ENCODE measurements at places on chromosomes 3 and 15.

GRCh38 chr3:4421121-4421520, 45.9 kb downstream of the SUMF1 start:
- DNase-seq = peak; percentile 46

DNA sequence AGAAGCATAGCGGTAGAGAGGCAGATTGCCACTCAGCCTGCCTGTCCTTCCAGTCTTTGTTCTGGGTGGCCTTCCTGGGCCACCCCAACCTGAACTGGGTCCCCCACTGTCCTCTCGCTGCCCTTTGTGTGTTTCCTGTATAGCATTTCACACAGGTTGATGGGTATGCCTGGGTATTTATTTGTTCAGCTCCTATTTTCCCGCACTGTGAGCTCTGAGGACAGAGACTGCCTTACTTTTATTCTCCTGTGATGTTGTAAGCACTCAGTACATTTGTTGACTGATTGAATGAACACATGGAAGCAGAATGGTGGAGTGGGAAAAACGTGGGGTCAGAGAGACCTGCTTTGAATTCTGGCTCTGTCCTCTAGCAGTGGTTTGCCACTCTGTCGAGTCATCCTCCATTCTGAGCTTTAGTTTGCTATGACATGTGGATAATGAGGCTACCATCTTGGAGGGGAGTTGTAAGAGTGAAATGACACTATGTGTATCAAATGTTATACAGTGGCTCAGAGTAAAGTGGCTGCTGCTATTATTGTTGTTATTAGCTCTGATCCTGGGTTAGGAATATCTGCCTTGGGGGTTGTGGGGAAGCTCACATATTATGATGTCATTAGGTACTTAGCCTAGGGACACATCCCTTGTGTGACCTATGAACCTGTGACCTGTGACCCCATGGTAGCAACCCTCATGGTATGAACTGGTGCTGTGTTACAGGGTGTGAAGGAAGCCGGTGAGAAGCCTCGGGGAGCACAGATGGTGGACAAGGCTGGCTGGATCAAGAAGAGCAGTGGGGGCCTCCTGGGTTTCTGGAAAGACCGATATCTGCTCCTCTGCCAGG, 6.4 kb downstream of the PLEKHO2 start:
- no peak for DNase-seq

GRCh38 chr3:8529738-8530525, 28.3 kb downstream of the LMCD1 start:
- peak; percentile 22 for DNase-seq

GRCh38 chr3:127421943-127422662, 134.3 kb upstream of the PRR20G start:
- DNase-seq = no peak

GRCh38 chr3:184237807-184238206, 8.4 kb downstream of the VWA5B2 start:
- no peak for DNase-seq

DNA sequence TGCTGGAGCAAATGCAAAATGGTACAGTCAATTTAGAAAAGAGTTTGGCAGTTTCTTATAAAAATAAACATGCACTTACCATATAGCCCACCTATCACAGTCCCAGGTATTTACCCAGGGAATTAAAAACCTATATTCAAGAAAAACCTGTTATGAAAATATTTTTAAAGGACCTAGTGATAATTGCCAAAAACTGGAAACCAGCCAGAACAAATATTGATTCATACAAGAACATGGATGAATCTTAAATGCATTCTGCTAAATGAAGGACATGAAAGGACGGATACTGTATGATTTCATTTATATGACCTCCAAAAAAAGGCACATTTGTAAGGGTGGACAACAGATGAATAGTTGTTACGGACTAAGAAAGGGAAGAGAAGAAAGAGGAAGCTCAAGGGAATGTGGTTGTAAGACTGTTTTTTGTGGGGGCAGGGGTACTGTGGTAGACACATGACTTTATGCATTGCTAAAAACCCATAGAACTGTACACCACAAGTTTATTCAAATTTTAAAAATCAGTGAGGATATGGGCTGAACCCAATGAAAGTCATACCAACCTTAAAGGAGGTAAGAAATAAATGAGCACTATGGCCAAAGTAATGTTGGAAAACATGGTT, 61.0 kb downstream of the ZBBX start:
- no peak for DNase-seq

GRCh38 chr15:97978401-97979139, 18.1 kb downstream of the ARRDC4 start:
- no peak for DNase-seq

DNA sequence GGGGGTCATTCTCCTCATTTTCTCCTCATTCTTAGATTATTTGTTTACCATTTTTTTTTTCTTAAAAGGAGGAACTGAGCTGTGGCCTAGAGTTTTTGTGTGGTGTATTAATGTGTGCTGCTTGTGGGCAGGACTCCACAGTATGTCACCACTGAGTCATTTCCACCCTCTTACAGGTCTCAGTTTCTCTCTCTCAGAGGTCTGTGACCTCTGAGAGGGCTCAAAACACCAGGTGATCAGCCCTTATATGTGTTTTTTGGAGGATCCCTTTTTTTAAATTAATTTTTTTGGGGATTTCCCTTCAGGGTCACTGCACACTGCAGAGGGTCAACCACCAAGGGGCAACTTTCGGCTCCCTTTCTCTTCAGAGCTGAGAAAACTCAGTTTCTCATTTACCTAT, 166.4 kb downstream of the SUCNR1 start:
- DNase-seq = no peak

DNA sequence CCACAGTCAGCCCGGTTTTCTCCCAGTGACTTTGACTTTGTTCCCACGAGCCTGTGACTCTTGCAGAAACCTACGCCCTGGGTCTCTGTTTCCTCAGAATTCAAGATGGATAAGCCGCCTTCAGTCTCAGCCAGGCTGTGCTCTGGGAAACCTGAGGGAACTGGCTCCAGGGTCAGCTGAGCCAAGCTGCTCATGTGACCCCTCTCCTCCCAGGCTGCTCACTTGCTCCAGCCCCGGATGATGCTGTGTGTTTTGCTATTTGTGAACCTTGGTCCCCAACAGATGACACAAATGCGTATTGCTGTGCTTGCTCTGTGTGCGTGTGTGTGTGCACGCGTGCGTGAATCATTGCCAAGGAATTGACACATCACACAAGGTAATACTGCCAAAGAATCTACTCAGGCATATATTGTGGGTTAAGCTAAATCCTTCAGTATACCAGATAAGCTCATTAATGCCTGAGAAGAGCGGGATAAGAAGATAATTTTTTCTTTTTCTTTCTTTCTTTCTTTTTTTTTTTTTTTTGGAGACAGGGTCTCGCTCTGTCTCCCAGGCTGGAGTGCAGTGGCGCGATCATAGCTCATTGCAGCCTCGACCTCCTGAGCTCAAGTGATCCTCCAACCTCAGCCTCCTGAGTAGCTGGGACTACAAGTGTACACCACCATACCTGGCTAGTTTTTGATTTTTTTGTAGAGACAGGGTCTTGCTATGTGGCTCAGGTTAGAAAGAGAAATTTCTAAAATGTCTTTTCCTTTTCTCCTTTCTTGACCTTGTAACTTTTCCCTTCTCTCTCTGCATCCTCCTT, 29.2 kb upstream of the UMPS start:
- no peak for DNase-seq

GRCh38 chr3:72582211-72582878, 265.9 kb downstream of the SHQ1 start:
- DNase-seq = no peak

GRCh38 chr15:99312228-99312627, 60.9 kb downstream of the LRRC28 start:
- DNase-seq = no peak

DNA sequence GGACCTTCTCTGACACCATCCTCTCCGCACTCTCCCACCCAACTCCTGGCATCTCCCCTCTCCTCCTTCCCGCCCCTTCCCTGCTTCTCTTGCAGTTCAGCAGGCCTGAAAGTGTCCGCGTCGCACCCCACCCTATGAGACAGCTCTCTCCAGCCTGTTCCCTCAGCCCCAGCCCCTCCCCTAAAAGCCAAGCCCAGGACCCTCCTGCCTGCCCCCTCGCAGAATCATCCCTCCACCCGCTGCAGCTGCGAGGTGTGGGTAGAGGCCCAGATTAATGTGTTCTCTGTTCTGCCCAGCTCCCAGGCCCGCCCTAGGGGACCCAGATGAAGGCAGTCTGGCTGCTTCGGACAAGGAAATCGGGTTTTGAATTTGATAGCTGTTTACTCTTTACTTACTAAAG, 410 bp downstream of the PRR23E start:
- no peak for DNase-seq

DNA sequence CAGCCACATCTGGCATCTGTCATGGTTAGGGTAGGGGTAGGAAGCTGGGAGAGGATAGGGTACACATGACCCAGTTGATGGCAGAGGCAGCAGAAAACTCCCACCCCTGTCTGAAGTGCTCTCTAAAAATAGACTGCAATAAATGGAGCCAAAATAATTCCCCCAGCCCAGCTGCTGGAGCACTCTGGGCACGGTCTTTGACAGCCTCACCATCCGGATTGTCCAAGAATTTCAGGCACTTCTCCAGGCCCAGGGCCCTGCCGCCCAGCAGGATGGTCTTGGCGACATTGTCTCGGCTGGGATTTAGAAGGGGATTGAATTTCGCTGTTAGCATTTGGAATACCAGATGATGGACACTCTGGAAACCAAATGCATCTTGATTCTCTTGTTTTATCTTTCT, 103.7 kb downstream of the IQSEC1 start:
- DNase-seq = no peak

DNA sequence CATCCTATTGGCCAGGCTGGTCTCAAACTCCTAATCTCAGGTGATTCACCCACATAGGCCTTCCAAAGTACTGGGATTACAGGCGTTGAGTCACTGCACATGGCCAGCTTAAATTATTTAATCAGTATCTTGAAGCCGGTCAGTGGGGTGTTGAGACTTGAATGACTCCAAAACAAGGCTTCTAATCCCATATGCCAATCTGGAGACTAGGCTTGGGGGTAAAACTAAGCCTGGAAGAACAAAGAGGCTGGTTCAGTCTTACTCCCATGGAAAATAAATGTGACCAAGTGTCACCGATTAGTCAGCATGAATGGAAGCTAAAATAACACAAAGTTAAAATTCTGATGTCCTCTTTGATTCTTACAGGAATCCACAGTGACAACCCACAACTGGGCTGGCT, 509.1 kb downstream of the FOXP1 start:
- DNase-seq = no peak

GRCh38 chr3:39989746-39990145, 180.3 kb downstream of the MYRIP start:
- no peak for DNase-seq

DNA sequence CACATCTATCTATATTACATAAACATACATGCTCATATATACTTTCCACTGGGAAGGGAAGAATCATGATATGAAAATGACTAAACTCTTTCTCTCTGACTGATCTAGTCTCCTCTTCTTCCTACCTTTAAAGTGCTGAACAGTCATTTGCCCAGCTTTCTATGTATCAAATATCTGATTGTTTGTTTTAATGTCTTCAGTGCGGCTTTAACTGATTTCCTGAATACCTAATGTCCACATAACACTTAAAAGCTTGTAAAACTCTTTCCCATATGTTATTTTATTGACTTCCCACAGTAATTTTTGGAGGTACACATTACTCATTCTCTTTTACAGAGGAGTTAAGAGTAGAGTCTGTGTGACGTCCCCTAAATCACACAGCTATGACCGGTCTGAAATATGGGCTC, 28.2 kb downstream of the CPOX start:
- DNase-seq = no peak

GRCh38 chr15:37098468-37099318, 1.7 kb downstream of the MEIS2 start:
- no peak for DNase-seq

DNA sequence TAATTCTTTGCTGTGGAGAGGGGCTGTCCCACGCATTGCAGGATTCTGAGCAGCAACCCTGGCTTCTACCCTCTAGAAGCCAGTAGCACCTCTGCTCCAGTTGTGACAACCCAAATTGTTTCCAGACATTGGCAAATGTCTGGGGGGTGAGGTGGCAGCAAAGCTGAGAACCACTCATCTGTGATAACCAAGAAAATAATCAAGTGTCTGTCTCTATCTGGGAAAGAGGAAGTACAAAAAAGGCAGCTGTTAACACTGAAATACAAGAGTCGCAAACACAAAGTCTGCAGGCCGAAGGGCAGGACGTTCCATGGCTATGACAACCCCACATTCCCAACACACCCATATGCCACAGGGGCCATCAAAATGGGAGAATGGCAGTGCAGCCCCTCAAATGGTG, 42.2 kb upstream of the GNB5 start:
- no peak for DNase-seq

DNA sequence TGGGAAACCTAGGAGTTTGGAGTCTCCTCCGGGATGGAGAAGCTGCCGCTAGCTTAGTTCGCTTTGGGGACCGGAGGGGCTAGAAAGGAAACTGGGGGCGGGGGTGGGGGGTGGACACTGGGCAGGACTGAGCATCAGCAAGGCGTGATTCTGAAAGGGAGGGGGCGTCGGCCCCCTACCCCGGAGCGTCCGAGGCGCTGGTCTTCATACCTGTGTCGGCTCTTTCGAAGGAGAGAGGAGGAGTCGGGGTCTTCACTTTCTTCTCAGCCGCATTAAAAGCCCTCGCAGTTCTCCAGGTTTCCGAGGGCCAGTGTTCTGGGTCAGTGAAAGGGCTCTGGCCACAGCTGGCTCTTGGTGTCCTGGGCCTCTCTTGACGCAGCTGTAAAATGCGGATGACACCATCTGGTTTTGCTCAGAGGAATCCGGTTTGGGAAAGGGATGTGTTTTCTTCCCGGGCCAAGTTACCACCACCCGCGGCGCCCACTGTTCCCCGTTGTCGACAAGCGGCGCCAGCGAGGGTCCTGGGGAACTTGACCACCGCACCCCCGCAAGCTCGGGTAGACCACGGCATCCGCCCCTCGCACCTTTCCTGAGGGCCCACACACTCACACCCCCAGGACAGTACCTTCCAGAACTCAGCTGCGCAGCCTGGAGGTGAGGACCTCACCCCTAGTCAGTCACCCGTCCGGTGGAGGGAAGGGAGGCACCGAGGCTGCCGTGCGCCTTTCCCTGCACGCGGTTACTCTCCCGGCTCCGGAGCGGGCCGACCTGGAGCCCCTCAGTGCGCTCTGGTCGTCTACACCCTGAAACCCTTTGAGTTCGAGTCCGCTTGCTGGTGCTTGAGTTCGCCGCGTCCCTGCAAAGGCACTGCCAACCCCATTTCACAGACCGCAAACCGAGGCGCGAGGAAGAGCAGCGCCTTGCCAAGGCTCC, 660 bp downstream of the CCK start:
- DNase-seq = no peak

- DNase-seq = no peak
Measured at GRCh38 chr15:24078310-24079029, 391.4 kb upstream of the NDN start.

- DNase-seq = peak; percentile 60
Measured at GRCh38 chr15:38176155-38176554, 76.5 kb upstream of the SPRED1 start.

- DNase-seq = no peak
Measured at GRCh38 chr3:56819016-56819809, 17.5 kb upstream of the ARHGEF3 start.

DNA sequence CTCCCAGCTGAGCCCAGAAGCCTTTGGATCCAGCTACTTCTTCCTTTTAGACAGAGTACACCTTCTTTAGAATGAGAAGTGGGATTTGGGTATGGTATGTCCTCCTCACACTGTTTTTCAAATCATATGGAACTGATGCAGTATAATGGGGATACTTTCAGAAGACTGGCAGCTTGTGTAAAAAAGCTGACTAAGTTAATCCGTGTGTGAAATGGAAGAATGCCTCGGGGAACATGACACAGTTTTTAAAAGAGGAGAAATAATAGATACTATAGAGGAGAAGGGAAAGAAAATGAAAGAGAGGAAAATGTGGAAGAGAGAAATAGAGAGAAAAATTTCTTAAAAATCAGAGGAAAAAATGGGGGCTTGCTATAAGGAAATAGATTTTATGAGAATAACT, 47.7 kb downstream of the TUSC7 start:
- no peak for DNase-seq

Measured in NCI-H226 (cell line).